ENCODE measurements at places on chromosomes 5 and 9.
A peak's percentile ranks its signal among the peaks of the same experiment; 100 is the strongest.

- peak; percentile 28 for DNase-seq
These were observed 36.2 kb downstream of the VAV2 start for GRCh38 chr9:133955821-133956411.

DNA sequence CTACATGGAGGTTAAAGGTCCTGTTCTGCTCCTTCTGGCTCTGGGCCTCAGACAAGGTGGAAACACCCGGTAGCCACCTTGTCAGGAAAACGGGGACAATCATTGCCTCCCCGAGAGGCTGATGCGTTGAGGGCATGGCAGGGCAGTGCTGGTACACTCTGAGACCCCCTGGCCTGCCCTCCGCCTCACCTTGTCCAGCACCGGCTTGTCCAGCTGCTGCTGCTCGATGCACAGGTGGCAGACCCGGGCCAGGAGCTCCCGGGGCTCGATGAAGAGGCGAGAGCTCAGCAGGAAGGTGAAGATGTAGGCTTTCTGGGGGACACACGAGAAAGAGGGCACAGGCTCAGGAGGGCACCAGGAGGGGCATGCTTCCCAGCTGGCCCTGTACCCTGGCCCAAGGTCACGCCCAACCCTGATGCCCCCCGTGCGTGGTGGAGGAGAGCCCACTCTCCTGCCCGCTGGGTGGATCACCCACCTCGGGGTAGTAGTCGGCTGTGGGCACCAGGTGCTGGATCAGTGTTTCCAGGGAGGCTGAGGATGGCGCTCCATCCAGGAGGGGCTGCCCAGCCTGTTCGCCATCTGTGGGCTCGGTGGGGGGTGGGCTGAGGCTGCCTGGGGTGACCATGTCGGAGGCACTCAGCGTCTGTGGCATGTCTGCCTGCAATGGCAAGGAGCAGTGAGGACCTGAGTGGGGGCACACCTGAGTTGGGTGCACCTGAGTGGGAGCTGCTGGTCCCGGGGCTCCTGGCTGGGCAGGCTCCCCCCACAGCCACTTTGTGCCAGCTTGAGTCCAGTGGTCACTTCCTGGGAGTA lies 66.0 kb upstream of the RNF130 start:
- DNase-seq, result no peak

GRCh38 chr5:105506692-105507277 lies 1944.2 kb upstream of the NUDT12 start:
- DNase-seq, result no peak

GRCh38 chr5:171050916-171051315 lies 189.1 kb downstream of the RANBP17 start:
- DNase-seq, result no peak

DNA sequence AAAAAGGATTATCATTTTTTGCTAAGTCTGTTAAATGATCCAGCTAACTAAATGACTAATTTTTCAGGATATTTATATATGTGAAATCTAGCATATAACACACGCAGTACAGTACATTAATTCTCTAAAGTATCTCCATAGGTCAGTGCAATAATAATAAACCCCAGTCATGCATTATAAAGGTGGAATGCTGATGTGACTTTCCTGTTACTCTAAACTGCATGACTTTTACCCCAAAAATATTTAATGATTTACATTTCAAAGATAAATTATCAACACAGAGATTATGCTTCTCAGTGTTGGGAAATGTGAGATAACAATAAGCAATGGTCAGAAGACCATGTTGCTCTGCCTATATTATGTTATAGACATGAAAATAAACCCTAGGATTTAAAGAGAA lies 34.1 kb upstream of the PAM start:
- no peak for DNase-seq

- DNase-seq, result no peak
These were observed 13.3 kb downstream of the SLC25A46 start for GRCh38 chr5:110751902-110752762.

DNA sequence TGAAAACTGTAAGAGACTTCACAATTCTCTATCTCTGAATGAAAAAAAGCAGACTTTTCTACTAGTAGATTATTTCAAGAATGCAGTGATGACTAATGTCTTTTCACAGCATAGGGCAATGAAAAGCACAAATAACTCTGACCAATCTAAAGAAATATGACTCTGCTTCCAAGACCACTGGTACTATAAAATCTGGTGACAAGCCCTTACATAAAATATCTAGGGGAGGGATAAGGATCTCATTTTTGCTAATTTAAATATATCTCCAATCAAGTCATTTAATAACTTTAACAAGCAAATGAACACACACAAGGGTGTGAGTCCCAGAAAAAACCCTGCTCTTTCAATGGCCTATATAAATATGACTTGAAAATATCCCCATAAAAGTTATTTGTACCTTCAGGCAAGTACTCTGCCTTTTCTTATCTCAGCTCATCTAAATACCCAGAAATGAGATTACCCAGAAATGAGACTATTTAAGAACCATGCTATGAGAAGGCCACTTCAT lies 105.2 kb downstream of the GNAQ start:
- no peak for DNase-seq

DNA sequence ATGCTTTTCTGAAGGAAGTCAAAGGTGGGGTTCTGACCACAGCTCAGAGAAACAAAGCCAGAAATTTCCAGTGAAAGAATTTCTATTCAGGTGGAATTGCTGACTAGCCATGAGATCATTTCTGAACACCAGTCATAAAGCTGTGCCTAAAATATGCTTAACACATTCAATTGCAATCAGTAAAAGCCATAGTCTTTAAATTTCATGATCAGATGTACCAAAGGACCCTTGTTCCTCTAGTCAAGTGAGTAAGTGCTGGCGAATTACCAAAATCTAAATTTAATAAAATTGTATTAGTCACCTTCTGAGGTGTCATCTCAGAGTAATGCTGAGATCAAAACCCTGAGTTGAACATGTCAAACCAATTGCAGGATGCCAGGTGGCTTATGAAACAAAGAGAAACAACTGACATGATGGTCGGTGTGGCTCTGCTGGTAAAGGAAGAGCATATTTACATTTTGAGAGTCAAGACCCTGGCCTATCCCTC lies 334.2 kb upstream of the CCNH start:
- DNase-seq, result no peak

GRCh38 chr5:1383886-1384401 lies 39.0 kb upstream of the CLPTM1L start:
- DNase-seq, result no peak

DNA sequence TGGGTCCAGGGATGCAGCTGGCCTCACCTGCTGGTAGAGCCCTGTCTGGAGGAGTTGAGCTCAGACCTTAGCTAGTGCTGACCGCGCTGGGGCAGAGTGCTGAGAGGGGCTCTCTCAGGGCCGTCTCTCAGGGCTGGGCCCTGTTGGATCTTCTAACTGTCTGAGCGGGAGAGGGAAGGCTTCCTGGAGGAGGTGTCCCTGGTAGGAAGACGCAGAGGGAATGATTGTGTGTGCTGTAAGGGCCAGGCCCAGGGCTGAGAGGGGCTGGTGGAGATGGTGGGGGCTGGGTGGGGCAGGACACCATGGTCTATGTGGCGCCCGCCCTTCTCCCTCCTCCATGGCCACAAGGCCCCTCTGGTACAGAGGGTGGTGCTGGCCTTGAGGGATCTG lies 55.0 kb downstream of the RXRA start:
- no peak for DNase-seq

DNA sequence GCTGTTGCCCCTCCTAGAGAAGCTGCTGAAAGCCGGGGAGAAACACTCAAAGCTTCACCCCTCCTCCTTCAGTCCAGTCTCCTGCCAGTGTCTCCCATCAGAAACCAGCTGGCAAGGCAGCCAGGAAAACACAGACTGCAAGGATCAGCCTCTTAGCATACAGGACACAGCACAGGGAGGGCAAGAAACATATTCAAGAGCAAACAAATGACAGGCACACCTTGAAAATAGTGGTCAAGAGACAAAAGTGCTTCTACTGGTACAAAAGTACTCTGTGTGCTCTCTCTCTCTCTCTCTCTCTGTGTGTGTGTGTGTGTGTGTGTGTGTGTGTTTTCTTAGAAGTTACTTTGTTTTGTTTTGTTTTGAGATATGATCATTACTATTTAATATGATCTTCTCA lies 227.2 kb downstream of the RAB3C start:
- DNase-seq, result no peak

GRCh38 chr9:81669041-81669651 lies 20.2 kb downstream of the TLE1 start:
- no peak for DNase-seq

All from CD14-positive monocyte (primary cell).